NCI-H510A (cell line): ENCODE measurements at places on chromosomes 3 and 15.

GRCh38 chr3:49722896-49723295 is 855 bp downstream of the GMPPB start:
- DNase-seq: no peak

- DNase-seq: no peak
Measured at GRCh38 chr3:124351430-124352148, 359.7 kb upstream of the ROPN1 start.

DNA sequence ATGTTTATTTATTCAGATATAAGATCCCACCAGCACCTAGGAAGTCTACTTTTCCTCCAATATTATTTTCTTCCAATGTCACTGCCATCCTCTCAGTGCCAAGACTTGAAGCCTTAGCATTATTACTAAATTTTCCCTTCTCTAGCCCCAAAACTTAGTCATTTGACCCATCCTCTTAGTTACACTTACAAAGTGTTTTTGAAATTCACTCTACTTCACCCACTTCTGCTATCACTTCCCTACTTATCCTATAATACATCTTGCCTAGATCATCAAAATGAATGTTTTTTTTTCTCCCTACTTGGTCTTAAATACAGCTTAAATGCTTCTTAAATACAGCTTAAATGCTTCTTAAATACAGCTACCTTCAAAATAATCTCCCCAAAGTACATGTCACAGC is 376.6 kb downstream of the RSL24D1 start:
- DNase-seq: no peak

GRCh38 chr3:165805946-165806561 is 31.2 kb downstream of the BCHE start:
- DNase-seq: no peak

- no peak for DNase-seq
Measured at GRCh38 chr15:70625011-70625410, 138.3 kb downstream of the UACA start.

DNA sequence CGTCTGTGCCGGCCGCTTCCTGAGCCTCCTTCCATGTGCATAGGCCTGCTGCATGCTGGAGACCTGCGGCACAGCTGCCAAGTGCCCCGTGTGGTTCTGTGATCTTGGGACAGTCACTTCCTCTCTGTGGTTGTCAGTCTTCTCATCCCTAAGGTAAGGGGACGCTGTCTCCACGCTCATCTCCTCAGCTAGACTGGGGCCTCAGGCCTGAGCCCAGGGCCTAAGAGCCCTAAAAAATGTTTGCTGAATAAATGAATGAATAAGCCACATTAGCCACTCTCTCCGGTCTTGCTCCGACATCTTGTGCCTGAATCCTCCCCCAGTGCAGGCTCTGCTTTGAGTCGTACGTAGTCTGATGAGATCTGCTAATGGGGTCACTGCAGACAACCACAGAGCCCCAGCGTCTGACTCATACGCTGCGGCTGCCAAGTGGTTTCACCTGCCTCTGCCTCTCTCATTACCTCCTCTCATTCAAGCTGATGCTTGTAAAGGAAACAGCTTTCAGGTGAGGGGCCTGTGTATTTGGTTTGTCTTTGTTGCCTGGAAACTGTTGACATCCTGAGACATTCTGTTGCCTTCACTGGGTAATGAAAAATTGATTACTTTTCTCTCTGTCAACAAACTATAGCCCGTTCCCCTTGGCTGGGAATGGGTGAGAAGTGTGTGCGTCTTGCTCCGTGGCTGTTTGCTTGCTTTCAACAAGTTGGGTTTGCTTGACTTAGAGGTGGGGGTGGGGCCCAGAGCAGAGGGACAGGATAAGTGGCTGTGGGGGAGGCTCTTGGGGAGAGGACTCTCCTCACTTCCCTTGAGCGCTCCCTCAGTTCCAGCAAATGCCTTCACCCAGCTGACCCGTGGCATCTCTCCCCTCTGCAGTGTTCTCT is 15.9 kb downstream of the RPLP1 start:
- peak; percentile 88 for DNase-seq

DNA sequence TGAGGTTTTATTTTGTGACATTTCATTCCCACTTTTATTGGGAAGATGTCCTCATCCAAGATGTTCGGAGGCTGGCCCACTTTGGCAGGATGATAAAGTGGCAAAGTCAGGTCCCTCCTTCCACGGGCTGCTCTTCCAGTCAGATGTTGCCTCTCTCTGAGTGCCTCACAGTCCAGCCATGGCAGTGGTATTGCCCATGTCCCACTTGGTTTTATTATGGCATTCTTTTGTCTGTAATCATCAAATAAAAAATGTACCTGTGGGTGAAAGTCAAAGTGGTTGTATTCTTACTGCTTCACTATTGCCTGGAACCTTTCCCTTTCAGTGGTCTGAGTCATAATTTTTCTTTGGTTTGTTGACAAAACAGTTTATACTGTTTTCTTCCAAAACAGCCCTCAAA is 20.2 kb downstream of the ARNT2 start:
- no peak for DNase-seq

GRCh38 chr15:31485911-31486461 is 159.4 kb downstream of the KLF13 start:
- DNase-seq: no peak

GRCh38 chr3:160557571-160557970 is 7.8 kb downstream of the KPNA4 start:
- DNase-seq: no peak

DNA sequence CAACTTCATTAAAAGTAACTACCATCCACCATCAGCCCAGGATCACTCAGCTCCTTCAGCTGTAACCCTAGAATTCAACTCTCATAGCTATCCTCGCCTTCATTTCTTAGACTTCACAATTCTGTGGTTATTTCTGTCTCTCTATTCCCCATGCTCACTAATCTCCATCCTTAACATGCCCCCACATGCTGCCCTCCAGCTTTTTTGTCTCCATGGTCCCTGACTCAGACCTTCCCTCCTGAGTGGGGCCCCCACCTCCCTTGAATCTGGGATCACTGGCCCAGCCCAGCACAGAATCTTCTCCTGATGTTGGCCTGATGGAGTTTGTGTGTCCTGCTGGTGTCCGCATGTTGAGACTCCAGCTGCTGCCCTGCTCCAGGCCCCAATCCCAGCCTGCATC is 41.7 kb downstream of the CHST14 start:
- no peak for DNase-seq

GRCh38 chr15:69104050-69104750 is 56.2 kb upstream of the GLCE start:
- DNase-seq: no peak

DNA sequence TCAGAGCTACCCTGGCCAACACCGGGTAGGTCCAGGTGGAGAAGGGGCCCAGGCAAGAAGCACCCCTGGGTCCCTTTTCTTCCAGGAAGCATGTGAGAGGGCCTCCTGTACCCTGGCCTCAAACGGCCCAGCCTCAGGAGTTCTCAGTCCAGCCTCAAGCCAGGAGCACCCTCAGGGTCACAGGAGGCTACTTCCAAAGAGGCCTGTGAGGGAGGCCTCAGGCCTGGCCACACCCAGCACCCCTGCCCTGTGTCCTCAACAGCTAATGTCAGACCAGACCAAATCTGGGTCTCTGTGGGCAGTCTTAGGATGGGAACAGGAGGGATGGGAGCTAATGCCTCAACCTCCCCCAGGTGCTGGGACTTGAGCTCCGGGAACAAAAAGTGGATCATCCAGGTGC is 23.5 kb downstream of the PTH1R start:
- DNase-seq: no peak

GRCh38 chr15:32723171-32723948 is 5.6 kb downstream of the GREM1 start:
- no peak for DNase-seq

DNA sequence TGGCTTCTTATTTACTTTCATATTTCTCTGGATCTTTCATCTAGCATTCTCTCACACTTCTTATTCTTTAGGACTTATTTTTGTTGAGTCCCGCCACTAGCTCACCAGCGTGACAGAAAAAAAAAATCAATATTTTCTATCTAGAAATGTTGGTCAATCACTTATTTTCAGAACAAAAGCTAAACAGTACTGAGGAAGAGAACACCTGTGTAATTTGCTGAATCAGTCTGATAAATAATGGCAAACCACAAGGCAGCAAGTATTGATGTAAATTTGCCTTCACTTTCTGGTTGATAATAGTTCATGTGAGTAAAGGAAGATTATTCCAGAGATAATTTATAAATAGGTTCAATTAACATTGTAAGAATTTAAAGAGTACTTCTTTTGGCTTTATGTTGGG is 179.2 kb downstream of the BCHE start:
- no peak for DNase-seq

DNA sequence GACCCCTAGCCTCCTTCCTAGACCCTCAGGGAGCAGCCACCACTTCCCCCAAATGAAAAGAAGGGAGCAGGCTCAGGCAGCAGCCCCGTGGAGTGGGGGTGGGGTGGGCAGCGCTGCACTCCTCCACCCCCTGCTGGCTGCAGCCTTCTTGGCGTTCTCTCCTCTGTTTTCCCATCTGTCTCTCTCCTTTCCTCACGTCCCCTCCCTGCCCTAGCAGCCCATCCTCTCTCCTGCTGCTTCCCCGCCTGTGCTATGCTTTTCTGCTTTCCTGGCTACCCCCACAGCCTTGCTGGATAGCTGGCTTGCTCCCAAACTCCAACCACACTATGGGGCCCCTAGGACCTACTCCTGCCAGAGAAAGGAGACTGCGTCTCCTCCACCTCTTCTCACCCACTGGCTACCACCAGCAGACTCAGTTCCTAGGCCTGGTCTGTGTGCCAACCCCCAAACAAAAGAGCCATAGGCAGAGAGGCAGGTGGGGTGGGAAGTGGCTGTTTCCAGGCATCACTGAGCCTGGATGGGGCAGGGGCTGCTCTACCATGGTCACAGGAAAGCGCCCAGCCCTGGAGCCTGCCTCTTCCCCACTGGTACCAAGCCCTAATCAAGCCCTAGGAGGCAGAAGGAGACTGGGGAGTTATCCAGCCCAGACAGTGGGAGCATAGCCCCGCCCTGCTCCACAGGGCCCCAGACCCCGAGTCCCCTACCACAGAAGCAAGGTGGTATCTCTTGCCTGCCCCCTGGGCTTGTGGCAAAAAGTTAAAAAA is 3.4 kb upstream of the DISP2 start:
- no peak for DNase-seq

- no peak for DNase-seq
Measured at GRCh38 chr3:136181741-136182140, 14.4 kb downstream of the MSL2 start.

- no peak for DNase-seq
Measured at GRCh38 chr3:15011174-15011573, 53.9 kb downstream of the MRPS25 start.

DNA sequence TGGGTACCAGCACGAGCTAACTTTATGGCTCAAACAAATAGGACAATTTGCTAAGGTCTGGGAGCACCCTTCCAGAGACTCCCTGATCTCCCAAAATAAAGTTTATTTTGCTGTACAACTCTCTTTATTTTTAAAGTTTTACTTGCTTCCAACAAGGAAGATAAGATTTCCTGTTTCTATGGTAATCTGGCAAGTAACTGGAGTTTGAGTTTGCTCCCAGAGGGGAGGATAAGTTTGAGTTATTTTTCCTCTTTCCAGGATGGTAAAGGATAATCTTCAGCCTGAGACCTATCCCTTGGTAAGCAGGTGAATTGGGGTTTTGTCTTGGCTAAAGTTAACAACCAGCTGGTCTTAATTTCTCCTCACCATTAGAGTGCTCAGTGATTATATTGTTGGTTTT is 1019.4 kb upstream of the ALCAM start:
- DNase-seq: no peak

DNA sequence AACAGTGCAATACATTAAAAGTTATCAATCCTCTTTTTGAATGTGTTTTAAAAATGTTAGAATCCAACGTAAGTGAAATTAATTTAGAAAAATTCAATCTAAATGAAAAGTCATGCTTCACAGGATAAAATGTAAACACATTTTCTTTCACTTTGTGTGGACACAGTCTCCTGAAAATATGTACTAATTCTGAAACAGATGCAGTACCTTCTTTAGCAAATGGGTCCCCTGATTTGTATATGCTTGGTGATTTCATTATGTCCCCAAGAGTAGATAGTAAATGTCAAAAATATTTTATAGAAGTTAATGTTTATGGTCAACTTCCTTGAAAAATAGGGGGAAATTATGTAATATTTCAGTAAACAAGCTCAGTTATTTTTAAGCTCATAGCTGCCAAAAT is 28.9 kb downstream of the FOXP1 start:
- DNase-seq: no peak

DNA sequence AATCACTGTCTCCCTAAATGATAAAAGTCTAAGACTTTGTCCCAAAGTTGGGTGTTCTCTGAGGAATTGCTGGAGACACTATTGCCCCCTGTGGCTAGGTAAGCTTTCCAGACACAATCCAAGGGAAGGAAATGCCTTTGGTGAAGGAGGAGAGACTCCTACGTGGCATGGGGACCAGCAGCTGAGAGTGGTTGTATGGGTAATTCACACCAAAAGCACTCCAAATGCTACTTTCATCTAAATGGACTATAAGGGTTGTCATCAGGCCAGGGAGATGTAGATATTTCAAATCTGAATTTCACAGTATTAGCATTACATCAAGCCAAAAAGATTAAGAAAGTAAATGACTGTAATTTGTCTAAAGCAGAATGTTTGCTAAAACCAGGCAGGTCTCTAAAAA is 400.8 kb upstream of the THBS1 start:
- no peak for DNase-seq

DNA sequence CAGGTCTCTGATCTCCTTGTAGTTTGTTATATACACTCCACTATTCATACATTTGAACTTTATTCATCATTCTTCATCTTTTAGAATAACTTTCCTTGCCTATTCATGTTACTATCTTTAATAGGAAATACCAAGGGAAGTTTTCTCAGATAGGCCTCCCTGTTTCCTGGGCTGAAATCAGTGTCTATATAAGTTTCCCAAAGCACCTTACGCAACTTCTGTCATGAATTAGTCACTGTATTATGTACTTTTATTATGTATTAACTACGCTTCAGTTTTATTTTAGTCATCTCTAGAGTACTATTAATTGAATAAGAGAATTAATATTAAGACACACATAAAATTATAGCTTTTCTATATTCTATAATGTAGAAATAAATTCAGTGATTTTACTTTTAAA is 1481.5 kb downstream of the OTOL1 start:
- no peak for DNase-seq

DNA sequence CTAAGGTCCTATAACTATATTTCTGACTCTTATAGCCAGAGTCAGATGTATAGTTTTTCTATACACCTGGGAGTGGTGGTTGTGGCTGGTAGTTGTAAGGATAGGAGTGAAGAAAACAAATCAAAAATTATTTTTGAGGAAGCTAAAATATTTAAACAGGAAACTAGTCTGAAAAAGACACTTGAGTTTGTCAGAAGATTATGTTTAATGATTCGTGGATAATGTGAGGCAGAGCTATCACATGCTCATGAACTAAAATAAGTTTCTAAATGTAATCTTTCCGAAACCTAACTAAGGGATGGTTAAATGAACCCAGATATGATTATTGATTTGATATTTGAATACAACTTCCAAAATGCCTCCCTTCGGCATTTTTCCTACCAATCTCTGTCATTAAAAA is 30.4 kb downstream of the GABRR3 start:
- no peak for DNase-seq
